IMR-90 (cell line): ENCODE measurements at places on chromosomes 12 and 14. TPM values are rescaled to one million over a fixed set of nuclear protein-coding genes. Genes with fewer than 3 reads are reported as not detected.

RIMBP2 gene
- total RNA-seq: not detected in 2 replicates

GRCh38 chr12:53616950-53617349 is 9.2 kb downstream of the ATF7 start:
- H3K27ac ChIP-seq: no peak overlapping the region
- peaks cover 5% of the 10 kb centered on the region for H3K36me3 ChIP-seq
- H3K4me3 ChIP-seq: no peak overlapping the region

AQP2 gene
- total RNA-seq: not detected in 2 replicates

GRCh38 chr12:67419810-67420209 is 150.7 kb downstream of the CAND1 start:
- no peak overlapping the region for H3K27ac ChIP-seq
- H3K4me3 ChIP-seq: no peak overlapping the region
- no peak for DNase-seq
- H3K4me1 ChIP-seq: no peaks in the 10 kb centered on the region

DNA sequence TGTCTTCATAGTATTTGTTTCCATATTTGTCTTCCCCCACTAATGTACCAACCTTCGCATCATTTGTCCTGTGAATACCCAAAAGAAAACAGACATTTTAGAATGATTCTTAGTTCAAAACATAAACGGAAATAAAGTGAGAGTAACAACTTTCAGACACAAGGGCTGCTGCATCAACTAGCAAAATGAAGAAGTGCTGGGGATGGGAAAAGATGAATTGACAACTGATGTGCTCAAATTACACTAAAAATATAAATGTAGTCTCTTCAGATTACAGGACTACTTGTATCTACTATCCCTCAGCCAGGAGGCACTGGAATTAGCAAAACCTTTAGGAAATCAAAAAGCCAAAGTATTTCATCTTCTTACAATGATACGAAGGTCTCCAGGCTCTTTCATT is 743 bp downstream of the NDUFA12 start:
- no peak for DNase-seq
- no peaks in the 10 kb centered on the region for H3K4me1 ChIP-seq
- no peaks in the 10 kb centered on the region for H3K27me3 ChIP-seq
- peak overlapping the region; percentile 77; the same call in 1 of the 2 replicates for H3K27ac ChIP-seq

GRCh38 chr12:51887476-51888315 is at the start of gene ANKRD33:
TSS of gene ANKRD33 (plus strand) at chr12:51888103. CDS start at chr12:51888187, 84 bp downstream.
- H3K27ac ChIP-seq: no peak within 1 kb of the TSS
- H3K27me3 ChIP-seq: no peaks in the 10 kb centered on the region
- H3K4me3 ChIP-seq: no peak within 1 kb of the TSS
- H3K36me3 ChIP-seq: no peaks in the 10 kb centered on the region
- DNase-seq: no peak
- peaks cover 6% of the 10 kb centered on the region for H3K4me1 ChIP-seq

DAD1 gene
- 396 and 449 TPM in 2 replicates for total RNA-seq

- no peak for DNase-seq
- H3K27ac ChIP-seq: no peak overlapping the region
- H3K27me3 ChIP-seq: no peaks in the 10 kb centered on the region
- no peak overlapping the region for H3K4me3 ChIP-seq
- no peaks in the 10 kb centered on the region for H3K36me3 ChIP-seq
- no peaks in the 10 kb centered on the region for H3K4me1 ChIP-seq
Observed at GRCh38 chr12:110888256-110888991, 32.0 kb downstream of the MYL2 start.

DNA sequence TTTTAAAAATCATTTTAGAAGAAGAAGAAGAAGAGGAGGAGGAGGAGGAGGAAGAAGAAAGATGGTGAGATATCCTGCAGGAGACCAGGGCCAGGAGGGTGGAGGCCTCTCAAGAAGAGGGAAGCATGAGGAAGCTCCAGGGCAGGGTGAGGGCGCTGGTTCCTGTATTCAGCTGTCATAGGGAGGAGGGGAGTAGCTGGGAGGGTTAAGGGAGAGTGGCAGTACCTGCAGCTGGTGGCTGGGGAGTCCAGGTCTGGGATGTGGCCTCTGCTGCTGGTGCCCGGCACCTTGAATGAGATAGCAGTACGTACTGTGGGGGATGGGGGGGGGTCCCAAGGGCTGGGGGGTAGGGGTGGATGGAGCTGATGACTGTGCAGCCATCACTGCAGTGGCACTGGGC is 9.8 kb downstream of the RBP5 start:
- no peak overlapping the region for H3K4me3 ChIP-seq
- no peak for DNase-seq
- peaks cover 41% of the 10 kb centered on the region for H3K36me3 ChIP-seq

DNA sequence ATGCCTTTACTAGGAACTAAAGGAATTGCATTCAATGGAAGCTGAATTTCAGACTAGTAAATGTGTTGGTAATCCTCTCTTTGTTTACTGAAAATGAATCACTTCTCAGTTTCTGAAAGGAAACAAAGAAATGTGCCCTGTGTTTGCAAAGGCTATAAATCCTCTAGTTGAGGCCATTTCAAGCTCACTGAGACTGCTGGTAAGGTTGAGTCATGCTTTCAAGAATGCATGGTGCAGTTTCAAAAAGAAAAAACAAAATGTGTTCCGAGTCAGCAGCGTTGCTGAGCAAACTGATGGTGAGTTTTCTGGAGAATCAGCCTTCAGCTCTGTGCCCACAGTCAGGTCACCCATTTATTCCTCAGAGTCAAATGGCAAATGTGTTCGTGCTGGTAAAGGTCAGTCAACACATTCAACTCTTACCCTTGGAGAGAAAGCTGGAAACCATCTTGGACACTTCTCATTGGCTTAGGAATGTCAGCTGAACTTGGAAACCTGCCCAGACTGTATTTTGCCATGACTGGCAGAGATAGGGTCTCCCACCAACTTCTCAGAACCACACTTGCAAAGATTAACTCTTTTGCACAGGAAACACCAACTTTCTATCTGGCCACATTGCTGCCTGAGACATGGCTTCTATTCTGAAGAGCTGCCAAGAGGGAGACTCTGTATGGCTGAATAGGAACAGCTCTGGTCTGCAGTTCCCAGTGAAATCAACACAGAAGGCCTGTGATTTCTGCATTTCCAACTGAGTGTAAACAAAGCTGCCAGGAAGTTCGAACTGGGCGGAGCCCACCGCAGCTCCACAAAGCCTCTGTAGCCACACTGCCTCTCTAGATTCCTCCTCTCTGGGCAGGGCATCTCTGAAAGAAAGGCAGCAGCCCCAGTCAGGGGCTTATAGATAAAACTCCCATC is 484.4 kb downstream of the ATP23 start:
- peak overlapping the region; percentile 8; the same call in 1 of the 2 replicates for H3K4me3 ChIP-seq
- DNase-seq: peak; percentile 94
- H3K36me3 ChIP-seq: no peaks in the 10 kb centered on the region

DNA sequence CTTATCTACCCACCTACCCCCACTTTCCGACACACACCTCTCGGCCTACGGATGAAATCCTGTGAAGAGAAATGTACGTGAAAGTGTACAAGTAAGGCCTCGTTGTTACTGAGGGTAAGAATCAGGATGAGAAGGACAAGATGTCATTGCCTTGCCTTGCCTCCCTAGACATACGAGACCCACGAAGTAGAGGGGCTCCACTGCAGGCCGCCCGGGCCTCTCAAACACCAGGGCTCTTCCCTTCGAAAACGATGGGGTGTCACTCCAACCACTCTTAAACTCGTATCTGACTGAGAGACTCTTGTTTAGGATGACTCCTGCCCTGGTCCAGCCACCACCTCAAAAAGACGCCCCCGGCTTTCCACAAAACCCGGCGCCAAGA is 498 bp downstream of the RACGAP1 start:
- no peak for DNase-seq
- H3K4me1 ChIP-seq: no peaks in the 10 kb centered on the region; the same call in 1 of the 2 replicates
- H3K4me3 ChIP-seq: peak overlapping the region; percentile 83
- H3K27me3 ChIP-seq: no peaks in the 10 kb centered on the region

- H3K4me1 ChIP-seq: no peaks in the 10 kb centered on the region
- H3K36me3 ChIP-seq: no peaks in the 10 kb centered on the region
- DNase-seq: no peak
- H3K27me3 ChIP-seq: no peaks in the 10 kb centered on the region
Observed at GRCh38 chr12:102498471-102498870, 18.1 kb upstream of the IGF1 start.

DNA sequence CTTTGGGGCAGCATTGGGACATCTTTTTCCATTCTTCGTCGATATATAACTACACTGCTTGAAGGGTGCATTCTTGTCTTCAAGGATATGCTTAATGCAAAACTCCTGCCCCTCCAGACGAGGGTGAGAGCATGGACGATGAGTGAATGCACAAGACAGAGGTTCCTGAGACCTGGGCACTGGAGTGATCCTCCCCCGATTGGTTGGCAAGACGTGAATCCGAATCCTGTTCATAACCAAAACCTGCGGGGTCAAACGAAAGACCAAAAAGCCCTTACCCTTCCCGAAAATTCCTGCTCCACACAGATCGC is 684 bp downstream of the KANSL2 start:
- DNase-seq: peak; percentile 14
- H3K27ac ChIP-seq: peak overlapping the region; percentile 93
- H3K36me3 ChIP-seq: peaks cover 15% of the 10 kb centered on the region
- peak overlapping the region; percentile 88 for H3K4me3 ChIP-seq
- peaks cover 4% of the 10 kb centered on the region for H3K4me1 ChIP-seq

DNA sequence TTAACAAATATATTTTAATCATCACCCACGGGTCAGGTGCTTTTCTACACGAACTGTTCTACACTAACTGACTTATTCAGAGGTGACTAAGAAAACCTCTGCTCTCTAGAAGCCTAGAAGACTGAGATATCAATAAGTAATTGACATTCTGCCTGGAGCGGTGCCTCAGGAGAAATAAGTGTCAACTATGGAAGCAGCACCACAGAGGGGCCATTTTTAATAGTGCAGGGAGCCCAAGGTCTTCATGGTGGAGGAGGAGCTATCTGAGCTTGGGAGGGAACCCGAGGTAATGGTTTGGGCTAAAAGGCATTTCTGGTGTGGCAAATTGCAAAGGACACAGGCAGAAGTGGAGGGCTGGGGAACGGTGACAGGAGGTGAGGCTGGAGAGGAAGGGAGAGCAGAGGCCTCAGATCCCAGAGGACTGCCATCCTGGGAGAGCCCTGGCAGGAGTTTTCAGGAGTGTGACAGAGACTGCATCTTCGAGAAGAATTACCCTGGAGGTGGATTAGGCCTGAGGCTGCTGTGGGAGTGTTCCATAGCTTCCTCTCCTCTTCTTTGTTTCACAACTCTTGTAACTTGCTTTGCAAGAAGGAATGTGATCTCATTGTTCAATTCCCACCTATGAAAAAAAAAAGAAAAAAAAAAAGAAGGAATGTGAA is 123.1 kb downstream of the NPAS3 start:
- no peaks in the 10 kb centered on the region for H3K27me3 ChIP-seq
- no peak overlapping the region for H3K4me3 ChIP-seq
- H3K36me3 ChIP-seq: no peaks in the 10 kb centered on the region
- H3K4me1 ChIP-seq: no peaks in the 10 kb centered on the region

GRCh38 chr12:46958053-46958452 is 121.4 kb upstream of the PCED1B start:
- H3K36me3 ChIP-seq: no peaks in the 10 kb centered on the region
- peaks cover 5% of the 10 kb centered on the region for H3K4me1 ChIP-seq
- no peak overlapping the region for H3K4me3 ChIP-seq

DNA sequence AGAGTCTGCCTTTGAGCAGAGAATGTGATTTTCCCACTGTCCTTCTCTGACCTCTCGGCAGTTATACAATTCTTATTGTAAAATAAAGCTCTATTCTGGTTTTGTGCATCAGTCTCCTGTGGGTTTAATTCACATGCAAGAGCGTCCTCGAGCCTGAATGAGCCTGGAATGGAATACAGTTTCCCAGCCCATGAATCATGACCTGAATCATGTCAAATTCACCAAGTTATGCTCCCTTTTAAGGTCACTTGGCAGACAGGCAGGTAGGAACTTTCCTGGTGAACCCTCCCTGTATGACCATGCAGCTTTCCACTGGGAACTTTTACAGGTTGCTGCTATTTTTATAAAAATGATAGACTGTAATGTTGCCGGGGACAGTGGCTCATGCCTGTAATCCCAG is 41.7 kb downstream of the BICD1 start:
- peak; percentile 42 for DNase-seq
- no peak overlapping the region for H3K4me3 ChIP-seq
- no peaks in the 10 kb centered on the region for H3K27me3 ChIP-seq
- H3K4me1 ChIP-seq: no peaks in the 10 kb centered on the region

DNA sequence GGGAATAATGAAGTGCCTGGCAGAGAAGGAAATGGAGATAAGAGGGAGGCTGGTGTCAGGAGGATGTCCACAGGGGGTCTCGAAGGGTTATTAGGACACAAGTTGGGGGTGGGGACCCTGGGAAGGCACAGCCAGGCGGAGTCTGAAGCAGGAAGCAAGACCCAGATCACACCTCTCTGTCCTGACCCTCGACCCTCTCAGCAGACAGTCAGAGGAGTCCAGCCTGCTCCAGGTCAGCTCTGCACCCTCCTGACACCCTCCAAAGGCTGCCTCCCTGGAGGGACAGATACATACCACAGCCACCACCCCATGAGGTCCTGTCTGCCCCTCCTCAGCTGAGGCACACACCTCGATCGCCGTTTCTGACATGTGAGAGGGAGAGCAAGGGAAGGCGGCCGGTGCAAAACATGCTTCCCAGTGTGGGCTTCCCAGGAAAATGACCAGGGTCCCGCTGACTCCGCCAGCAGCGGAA is 9.0 kb downstream of the BCL11B start:
- no peak for DNase-seq
- no peak overlapping the region for H3K27ac ChIP-seq
- H3K27me3 ChIP-seq: peaks cover 18% of the 10 kb centered on the region

DNA sequence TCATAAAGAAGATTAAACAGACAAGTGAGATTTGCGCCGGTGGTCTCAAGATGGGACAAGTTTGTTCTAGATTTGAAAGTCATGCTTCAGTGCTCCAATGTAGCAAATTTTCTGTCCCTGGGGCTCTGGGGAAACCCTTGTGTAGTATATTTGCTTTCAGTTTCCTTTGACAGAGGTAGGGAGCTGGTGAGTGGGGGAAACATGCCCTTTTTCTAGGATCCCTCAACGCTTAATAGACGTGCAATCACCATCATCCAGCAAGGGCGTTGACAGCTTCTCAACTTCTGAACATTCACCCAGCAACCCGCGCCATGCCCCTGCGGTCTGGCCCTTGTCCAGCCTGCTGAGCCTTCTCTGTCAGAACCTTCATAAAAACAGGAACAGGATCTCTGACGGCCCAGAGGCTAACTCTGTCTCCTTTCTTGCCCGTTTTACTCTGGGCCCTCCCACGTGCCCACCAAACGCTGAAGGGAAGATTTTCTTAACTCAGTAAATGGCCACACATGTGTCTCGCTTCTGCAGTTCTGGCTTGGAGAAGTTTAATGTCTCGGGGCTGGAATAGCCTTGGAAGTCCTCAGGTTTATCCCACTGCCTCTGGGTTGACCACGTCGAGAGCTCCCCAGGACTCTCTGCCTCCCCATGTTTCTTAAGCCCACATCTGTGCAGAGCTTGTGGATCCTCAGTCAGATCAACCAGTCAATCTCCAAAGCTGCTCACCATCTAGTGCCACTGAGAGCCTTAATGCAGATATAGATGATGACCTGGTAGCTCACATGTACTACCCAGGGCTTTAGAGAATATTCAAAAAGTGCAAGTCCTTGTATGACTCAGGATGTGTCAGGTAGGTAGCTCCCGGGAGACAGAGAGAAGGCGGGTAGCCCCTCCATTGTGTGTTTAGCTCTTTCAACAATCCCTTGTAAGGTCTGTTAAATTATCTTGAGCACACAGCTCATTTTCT is 58.1 kb upstream of the CCND2 start:
- H3K27ac ChIP-seq: no peak overlapping the region
- H3K27me3 ChIP-seq: no peaks in the 10 kb centered on the region; the same call in 1 of the 2 replicates
- H3K4me1 ChIP-seq: no peaks in the 10 kb centered on the region
- H3K4me3 ChIP-seq: no peak overlapping the region
